ENCODE measurements at places on chromosomes 5 and 9.
A peak's percentile ranks its signal among the peaks of the same experiment; 100 is the strongest.

- DNase-seq, result peak; percentile 23
These were observed 152.4 kb downstream of the LRRC70 start for GRCh38 chr5:62731022-62731421.

- DNase-seq, result peak; percentile 96
These were observed at the start of gene FAM193B for GRCh38 chr5:177554474-177555111. TSS of gene FAM193B (minus strand) at chr5:177554563. CDS start at chr5:177554458, 105 bp downstream.

DNA sequence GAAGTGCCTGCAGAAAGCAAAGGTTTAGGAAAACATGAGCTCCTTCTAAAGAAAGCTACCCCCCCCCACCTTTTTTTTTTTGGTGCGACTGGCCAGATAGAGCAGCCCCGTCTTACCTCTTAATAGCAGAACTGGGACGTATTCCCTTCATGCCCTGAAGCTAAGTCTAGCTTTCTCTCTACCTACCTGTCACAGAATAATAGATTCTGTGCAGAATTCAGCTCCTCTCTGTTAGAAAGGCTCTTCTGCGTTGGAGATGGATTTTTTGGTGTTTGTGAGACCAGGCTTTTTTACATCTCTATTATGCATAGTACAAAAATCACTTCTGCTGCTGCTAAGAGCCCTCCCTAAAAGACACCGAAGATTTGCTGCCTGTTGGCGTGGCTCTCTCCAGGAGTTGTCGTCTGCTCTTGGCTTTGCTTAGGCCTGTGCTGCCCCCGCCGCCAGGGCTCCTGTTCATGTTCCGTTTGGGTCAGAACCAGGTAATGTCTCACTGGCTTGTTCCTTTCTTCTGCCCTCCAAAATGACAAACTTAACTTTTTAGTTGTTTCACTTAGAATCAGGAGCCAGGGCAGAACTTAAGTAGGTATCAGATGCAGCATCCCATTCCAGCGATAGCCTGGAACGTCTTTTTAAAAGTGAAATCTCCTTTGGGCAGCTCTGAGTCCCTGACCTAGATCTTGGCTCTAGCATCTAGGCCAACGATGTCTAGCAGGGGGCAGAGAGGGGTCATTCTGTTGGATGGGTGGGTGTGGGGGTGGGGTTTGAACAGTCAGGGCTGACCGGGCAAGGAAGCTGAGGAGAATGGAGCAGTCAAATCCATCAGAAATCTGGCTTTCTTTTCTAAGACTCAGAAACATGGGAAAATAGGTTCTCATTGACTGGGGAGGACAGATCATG, 2.5 kb downstream of the TRIO start:
- DNase-seq, result no peak

- DNase-seq, result no peak
These were observed 73.4 kb downstream of the ESM1 start for GRCh38 chr5:54912021-54912420.

GRCh38 chr9:23044549-23044948, 597.9 kb downstream of the DMRTA1 start:
- DNase-seq, result no peak
